ENCODE measurements at places on chromosomes 6 and 20. TPM values are rescaled to one million over a fixed set of nuclear protein-coding genes. Genes with fewer than 3 reads are reported as not detected.
A peak's percentile ranks its signal among the peaks of the same experiment; 100 is the strongest.

DNA sequence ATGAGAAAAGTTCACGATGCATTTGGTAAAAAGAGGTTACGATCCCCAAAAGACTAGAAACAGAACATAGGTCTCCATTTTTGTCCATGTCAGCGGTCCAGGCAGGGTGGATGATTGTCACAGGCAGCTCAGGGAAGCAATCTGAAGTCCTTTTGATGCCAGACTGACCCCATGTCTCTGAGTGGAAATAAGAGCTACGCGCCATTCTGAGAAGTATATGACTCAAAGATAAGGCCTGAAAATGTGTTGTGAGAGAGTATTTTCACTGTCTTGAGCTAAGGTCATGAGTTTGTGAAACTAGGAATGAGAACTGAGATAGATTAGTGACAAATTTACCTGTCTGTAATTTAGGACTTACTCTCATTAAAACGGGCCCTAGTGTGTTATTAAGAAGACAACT, 69.5 kb downstream of the LYRM4 start:
- DNase-seq: no peak

- peak; percentile 75 for DNase-seq
Observed at GRCh38 chr20:31569163-31570020, 35.7 kb upstream of the ID1 start.

DNA sequence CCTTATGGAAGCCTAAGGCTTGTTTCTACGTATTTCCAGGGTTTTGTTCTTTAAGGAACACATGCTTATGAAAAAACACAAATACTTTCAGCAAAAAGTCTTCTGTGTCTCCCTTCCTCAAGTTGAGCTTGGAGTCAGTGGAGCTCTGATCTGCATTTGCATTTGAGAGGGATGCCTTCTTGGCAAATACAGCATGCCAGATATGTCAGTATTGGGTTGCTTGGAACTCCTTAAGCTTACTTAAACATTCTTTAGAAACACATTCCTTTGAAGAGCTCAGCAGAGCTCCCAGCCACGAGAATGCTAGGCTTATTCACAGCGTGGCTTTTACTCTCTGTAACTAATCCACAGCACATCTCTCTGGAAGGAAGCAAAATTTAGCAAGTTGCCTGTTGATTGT, 68.3 kb downstream of the ANKRD6 start:
- no peak for DNase-seq

DNA sequence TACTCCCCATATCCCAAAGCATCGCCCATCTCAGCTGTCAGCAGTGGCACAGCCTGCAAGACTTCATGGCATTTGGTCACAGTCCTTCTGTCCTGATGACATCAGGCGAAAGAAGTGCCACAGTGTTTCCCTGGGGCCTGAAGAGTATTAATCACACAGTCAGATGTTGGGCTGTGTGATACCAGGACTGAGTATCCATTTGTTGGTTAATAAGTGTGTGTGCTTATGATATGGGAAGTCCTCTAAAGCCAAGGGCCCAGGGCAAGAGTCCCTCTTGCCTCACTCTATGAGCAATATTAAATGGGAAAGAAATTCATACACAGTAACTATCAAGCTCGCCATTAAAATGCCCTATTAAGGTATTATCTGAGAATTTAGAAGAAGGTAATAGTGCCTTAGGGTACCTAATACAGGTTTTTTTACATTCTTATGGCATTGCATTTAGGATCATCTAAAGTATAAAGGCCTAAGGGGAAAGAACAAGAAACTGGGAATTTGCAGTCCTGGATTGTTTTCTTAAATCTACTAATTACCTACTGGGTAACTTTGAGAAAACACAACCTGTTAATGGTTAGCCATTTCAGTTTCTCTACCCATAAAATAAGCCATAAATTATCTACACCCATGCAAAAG, 204.1 kb upstream of the PREP start:
- no peak for DNase-seq

DNA sequence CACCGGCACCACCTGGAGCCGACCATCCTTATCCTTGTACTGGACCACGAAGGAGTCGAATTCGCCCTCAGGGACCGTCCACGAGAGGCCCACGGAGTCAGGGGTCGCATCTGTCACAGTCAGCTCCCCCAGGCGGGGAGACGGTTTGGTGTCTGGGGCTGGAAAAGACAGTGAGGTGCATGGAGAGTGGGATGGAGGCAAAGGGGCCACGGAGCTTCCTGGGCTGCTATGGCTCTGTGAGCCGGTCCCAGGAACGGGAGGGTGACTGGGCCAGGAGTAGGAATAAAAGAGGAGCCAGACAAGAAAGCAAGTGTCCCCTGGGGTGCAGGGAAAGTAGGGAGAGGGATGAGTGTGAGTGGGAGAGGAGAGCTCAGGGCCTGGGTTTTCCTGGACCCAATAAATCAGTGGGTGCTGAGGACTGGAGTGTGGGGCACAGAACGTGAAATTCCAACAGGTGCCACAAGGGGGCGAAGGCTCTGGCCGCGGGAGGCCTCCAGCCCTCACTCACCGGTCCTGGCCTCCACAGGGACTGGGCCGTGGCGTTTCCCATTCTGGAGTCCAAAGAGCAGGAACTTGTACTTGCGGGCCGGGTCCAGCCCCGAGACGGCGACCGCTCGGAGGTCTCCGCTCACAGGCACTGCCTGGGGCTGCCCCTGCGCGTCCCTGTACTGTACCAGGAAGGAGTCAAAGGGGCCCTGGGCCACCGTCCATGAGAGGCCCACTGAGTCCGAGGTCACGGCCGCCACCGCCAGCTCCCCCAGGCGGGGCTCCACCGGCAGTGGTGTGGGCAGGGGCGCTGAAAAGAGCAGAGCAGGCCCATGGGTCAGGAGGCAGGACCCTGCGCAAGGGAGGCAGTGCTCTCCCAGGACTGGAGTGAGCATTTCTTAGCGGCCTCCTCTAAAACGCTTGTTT, 9.9 kb downstream of the CYP21A2 start:
- DNase-seq: peak; percentile 90

Gene GLP1R
- 1.6 TPM for total RNA-seq

DNA sequence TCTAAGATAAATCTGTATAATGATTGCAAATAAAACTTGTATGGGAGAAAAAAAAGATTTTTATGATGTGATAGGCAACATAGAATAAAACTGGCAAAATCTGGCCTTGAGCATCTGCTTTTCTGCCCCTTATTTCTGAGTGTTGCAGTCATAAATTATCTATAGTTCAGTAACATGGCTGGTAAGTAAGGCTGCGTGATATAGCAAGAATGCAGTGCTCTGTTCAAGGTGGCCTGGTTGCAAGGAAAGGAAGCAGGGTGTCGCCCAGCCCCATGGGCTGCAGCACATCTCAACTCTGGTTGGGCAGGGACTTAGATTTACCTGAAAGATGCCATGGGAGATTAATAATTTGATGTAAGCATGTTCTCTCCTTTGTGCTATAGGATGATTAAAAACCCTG, 579.5 kb downstream of the LMBRD1 start:
- DNase-seq: no peak

Gene EDN3
- not detected for total RNA-seq

GRCh38 chr6:120945905-120946594, 388.2 kb downstream of the TBC1D32 start:
- DNase-seq: no peak

DNA sequence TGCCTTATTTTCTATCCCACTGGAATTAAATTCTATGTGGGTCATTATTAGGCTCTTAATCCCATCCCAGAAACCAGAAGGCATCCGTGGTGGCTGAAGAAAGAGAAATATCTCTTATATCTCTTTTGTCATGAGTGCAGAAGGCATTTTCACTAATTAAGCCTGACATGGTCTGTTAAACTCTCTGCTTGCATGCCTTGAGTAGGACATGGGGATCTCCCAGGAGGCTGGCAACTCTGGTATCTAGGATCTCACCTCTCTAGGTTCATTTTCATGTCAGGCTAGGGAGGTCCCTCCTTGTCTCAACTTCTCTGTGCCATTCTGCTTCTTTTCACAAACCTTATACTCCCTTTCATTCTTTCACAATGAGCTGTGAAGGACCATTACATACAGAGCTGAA, 25.3 kb upstream of the GPR63 start:
- no peak for DNase-seq

DNA sequence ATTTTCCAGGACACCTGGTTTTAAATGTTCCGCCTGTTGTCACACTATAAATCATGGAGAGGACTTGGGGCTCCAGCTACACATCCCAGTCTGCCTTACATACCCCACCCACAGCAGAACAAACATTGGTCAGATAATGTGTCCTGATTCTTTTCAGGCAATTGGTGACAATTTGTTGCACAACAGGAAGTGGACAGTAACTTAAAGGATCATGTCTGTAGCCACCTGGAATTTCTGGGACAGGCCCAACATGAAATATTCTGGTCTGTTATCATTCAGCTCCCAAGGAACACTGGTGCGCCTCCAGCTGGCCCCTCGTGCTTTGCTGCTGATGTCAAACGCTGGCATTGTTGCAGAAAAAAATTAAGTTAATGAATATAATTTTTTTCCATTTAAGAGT, 117.2 kb downstream of the SOBP start:
- DNase-seq: no peak

DNA sequence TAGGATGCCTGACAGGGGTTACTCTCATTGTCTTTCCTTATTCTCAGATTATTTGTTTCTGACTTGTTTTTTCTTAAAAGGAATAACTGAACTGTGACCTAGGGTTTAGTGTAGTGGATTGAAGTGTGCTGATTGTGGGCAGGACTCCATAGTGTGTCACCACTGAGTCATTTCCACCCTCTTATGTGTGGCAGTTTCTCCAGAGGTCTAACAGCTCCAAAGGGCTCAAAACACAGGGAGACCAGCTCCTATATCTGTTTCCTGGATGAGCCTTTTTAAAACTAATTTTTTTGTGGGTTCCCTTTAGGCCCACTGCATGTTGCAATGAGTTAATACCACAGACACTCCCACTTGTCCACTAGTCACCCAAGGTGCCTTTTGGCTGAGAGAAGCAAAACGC, 951.1 kb upstream of the ADGRB3 start:
- no peak for DNase-seq

DNA sequence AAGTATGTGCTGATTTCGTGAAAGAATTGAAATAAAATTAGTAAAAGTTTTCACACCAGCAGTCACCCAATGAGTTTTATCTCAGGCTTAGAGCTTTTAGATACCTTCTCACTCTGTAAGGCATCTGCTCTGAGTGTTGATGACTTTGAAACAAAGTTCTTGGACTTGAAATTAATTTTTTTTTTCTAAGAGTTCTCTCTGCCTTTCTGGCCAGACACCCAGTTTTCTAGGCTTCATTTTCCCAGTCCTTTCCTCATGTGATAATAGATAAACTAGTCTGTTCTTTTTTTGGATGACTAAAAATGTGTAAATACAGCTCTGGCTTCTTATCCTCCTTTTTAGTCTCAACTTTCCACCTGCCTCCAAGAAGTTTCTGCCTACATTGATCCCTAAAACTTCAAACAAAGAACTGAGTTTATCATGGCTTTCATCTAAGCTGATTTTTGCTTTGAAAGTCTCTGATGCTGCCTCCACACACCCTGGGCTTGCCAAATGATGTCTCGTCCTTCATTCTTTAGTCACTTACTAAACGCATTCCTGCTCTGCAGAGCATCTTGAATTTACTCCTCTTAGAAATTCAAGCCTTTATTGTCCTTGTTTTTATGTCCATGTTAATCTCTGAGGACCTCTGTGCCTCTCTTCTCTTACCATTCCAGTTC, 32.7 kb downstream of the SLX4IP start:
- no peak for DNase-seq

DNA sequence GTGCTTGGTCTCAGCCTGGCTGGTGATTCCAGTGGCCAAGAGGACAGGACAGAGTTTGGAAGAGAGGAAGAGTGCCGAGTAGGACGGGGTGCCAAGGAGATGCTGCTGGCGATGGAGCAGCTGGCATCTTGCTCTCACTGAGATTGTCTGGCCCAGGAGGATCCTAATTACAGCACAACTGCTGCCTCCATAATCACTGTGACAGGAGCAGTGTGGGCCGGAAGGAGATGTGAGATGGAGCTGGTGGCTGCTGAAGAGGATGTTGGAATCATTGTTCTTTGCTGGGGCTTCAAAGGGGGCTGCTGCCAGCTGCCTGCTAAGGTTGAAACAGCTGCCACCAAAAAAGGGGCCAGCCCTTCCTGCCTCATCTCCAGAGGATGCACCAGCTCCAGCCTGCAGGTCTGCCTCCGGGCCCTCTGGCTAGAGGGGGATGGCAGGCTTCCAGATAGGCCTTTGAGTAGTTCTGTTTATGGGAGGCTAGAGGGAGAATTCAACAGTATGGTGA, 214.4 kb downstream of the RNF144B start:
- no peak for DNase-seq

GRCh38 chr20:20711413-20711812, 1.0 kb downstream of the RALGAPA2 start:
- no peak for DNase-seq

DNA sequence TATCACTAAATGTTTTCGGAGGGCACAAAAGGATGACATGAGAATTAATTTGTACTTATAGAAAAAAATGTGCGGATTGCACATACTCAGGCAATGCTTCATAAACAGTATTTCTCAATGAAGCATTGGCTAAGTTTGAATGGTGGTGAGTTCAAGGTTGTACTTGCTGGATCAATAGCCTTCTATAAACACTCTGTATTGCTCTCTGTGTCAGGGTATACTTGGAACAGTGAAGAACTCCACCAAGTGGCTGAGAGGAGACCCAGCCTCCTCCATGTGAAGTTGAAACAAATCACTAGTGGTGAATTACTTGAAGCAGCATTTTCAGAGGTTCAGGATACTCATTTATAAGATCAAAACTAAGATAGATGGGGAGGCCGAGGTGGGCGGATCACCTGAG, 360.6 kb downstream of the RIMS1 start:
- no peak for DNase-seq

Gene ANKEF1
- 1.6 TPM for total RNA-seq

DNA sequence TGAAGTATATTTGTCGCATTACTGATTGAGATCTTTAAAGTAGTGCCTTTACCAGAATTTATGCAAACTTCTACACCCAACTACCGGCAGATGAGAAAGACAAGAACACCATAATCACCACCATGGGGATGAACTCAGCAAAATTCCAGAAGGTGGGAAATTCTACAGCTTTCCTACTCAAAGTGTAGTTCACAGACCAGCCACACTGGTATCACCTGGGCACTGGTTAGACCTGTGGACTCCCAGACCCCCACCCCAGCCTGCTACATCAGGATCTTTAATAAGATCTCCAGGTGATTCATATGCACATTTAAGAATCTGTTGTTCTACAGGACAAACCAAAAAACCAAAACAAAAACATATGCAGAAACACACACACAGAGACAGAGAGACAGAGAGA, 67.9 kb downstream of the POPDC3 start:
- no peak for DNase-seq

Measured in sciatic nerve (tissue), 2 donors.